Left ventricle myocardium inferior (tissue), 1 donor: ENCODE measurements at places on chromosomes 16 and 17. TPM values are rescaled to one million over a fixed set of nuclear protein-coding genes. Genes with fewer than 3 reads are reported as not detected.

DNA sequence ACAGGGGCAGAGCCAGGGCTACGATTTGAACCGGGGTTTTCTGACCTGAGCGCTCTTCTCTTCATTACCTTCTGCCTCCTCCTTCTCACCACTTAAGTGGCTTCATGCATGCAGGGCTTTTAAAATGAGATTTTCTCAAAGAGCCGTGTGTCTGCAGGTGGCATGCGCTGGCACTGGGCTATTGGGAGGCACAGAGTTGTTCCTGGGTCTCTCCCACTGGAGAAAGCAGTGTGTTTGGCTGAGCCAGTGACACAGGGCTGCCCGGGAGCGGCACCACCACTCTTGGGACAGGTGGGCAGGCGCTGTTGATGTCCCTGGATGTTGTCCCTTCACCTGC is 218.8 kb upstream of the CHMP6 start:
- no peak for DNase-seq

- DNase-seq: no peak
Measured at GRCh38 chr16:8852534-8852933, 16.3 kb downstream of the CARHSP1 start.

DNA sequence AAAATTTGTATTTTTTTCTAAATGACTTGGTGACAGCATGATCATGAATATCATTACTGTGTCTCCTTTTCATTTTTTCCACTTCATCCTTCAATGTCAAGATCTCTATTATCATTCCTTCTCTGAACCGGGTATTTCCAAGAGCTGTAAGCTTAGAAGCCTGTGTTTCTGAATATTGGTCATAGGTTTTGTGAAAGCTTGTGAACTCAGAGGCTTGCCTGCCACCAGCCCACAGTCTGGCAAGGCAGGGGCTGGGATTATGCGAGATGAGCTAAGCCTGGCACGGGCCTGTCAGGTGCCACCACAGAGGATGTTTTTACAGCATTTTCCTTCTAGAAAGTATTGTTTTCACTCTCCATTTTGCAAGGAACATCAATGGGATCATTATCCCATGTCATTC is 92.8 kb downstream of the MYH10 start:
- DNase-seq: no peak

Gene SOX9
- total RNA-seq: 15.0 TPM

Gene ITGA2B
- 0.91 TPM for total RNA-seq
